ENCODE measurements at places on chromosomes 12 and 14. TPM values are rescaled to one million over a fixed set of nuclear protein-coding genes. Genes with fewer than 3 reads are reported as not detected.

DNA sequence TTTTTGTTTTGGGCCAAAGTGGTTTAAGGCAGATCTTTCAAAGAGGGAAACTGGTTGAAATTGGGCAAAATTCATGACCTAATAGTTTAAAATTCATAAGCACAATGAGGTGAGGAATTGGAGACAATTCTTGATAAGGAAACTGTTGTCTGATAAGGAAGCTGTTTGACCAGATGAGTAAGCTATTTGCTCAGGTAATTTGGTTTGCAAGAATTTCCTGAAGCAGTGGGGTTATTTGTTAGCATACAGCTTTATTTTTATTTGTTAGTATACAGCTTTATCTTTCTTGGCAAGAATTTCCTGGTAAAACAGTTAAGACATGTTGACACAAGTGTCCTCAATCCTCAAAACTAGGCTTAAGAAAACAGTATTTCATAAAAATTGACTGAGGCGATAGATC is 559.0 kb downstream of the GALC start:
- no peak for DNase-seq

DNA sequence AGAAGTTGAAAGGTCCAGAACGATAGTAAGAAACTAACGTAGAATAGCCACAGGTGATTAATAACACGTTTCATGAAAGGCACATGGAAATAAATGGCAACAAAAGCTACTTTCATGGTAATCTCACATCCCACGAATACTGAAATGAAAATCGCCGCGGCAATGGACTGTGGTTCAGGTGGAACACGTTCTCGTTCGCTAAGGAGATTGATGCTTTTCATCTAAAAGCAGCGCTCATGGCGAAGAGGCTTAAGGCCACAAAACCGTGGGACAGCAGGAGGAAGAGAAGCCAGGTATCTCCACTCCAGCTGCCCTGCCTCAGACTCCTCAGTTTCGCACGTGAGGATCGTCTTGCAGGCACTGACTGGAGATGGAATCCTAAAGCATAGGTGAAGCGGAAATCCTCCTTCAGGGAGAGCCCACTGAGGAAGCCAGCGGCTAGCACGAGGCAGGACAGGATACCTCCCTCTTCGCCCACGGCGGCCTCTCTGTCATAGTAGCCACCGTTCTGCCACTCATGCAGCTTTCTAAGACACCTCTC is 696 bp upstream of the GPHN start:
- DNase-seq, result no peak

DNA sequence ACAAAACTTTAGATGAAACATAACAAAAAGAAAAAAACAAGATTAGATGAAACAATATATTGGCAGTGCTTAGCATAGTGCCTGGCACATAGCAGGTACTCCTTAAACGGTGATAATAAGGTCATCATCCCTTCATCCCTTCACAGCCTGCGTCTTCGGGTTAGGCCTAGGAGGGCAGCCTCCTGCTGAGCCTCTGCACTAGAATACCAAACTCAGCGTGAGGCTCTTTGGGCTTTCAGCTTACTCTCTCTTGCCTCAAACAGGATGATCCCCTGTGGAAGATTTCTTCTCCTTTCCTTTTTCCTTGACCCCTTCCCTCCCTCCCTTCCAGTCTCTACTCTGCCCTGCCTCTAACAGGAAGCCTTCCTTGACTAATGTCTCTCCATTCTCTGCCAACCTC is 14.4 kb upstream of the FIGNL2 start:
- DNase-seq, result no peak

DNA sequence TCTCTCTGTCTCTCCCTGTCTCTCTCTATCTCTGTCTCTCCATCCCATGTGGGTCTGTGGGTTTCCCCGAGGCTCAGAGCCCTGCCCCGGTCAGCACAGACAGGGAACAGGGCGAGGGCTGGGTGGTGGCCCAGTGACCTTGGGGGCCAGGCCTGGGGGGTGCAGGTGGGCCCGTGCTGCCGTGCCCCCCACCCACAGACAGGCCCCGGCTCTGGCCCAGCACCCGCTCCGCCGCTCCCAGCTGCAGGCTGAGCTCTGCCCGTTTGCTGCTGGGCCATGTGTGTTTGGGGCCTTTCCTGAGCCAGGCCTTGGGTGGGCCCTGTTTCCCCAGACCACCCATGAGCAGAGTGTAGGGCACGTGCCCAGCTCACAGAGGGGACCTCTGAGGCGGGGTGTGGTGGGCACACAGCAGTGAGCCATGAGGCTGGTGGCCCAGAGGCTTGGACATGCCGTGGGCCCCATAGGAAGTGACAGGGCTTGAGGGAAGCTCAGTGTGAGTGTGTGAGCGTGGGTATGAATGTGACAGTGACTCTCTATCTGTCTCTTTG is 51.0 kb downstream of the TMEM121 start:
- DNase-seq, result no peak

- DNase-seq, result peak; percentile 16
These were observed 15.8 kb upstream of the STAB2 start for GRCh38 chr12:103571286-103571685.

DNA sequence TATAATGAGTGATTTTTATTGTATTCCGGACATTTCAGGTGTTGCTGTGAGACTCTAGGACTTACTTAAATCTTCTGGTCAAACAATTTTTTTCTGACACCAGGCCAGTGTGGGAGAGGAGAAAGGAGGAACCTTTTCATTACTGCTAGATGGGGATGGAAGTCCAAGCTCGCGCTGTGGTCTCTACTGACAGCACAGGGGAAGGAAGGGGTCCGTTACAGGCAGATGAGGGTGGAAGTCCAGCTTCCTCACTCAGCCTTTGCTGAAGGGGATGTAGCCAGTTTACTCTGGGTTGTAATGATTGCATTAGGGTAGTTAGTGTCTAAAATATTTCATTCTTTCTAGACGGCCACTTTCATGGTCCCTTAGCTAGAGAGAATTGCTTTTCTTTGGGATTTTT is 26.3 kb upstream of the ST8SIA1 start:
- DNase-seq, result no peak

Gene PTGER2
- not detected for total RNA-seq

GRCh38 chr14:91341334-91341733 is 76.3 kb downstream of the CCDC88C start:
- no peak for DNase-seq

- no peak for DNase-seq
These were observed 32.4 kb downstream of the CLMN start for GRCh38 chr14:95287176-95287754.

- no peak for DNase-seq
These were observed 176.7 kb downstream of the KLHL28 start for GRCh38 chr14:44785096-44785495.

DNA sequence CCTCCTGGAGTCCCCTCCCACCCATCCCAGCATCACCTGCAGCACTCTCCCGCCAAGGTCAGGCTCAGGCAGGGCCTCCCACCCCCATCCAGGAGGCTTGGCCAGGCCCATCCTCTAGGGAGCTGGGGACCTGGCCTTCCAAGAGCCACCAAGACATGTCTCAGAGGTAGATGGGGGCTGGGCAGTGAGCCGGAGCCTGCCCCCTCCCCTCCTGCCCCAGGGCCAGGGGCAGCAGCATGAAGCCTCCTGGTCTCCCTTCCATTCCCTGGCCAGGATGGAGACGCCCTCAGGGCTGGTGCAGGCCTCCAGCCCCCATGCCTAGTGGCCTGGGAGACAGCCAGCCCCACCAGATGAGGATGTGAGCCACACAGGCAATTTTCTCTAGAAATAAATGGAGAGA is 69.3 kb upstream of the C14orf180 start:
- DNase-seq, result no peak

- DNase-seq, result peak; percentile 39
These were observed 76.5 kb downstream of the VCPKMT start for GRCh38 chr14:50039734-50040400.

GRCh38 chr14:63650256-63650952 is 8.7 kb upstream of the WDR89 start:
- no peak for DNase-seq

DNA sequence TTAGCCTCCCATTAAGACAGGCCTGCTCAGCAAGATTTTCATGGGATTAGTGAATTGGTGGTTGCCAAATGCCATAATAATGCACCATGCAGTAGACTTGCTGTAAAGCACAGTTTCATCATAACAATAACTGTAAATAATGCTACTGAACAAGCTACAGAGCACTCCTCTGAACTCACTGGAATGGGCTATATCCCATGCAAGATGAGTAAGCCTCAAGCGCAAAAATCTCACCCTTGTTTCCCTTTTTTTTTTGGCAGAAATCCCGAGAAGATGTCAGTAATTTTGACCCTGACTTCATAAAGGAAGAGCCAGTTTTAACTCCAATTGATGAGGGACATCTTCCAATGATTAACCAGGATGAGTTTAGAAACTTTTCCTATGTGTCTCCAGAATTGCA is 145.9 kb upstream of the HIF1A start:
- no peak for DNase-seq

Gene ZFHX2
- total RNA-seq, result 0.49 TPM

Gene CIDEB
- 35.8 TPM for total RNA-seq

Gene INTS13
- total RNA-seq, result 43.7 TPM

Gene DNAJC22
- total RNA-seq, result 23.0 TPM

DNA sequence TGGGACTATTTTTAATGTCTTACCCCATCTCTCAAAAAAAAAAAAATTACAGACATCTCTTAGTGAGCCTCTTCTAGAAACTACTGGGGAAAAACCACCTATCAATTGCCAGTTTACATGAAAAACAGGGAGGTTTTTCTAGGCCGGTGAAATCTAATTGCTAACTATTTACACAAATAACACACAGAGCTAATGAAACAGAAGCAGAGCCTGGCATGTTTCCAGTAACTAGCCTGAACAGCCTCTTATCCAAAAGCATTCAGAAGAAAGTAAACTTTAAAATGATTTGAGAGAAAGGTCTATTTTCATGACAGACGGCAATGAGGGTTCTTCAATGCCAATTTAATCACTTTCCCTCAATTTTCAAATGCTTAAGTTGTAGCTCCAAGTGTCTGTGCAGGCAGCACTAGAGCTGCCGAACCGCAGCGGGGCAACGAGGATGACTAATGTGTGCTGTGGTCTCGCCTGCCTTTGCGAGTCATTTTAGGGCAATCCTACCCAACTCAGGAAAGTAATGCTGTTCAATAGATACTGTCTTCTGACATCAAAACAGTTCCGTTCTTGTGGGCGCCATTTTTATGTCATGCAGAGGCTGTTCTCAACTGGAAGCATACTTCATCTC is 84.6 kb downstream of the SETD3 start:
- DNase-seq, result no peak

GRCh38 chr12:3564861-3565260 is 73.9 kb downstream of the PRMT8 start:
- DNase-seq, result no peak

GRCh38 chr12:66698558-66698957 is 19.7 kb upstream of the GRIP1 start:
- DNase-seq, result no peak

DNA sequence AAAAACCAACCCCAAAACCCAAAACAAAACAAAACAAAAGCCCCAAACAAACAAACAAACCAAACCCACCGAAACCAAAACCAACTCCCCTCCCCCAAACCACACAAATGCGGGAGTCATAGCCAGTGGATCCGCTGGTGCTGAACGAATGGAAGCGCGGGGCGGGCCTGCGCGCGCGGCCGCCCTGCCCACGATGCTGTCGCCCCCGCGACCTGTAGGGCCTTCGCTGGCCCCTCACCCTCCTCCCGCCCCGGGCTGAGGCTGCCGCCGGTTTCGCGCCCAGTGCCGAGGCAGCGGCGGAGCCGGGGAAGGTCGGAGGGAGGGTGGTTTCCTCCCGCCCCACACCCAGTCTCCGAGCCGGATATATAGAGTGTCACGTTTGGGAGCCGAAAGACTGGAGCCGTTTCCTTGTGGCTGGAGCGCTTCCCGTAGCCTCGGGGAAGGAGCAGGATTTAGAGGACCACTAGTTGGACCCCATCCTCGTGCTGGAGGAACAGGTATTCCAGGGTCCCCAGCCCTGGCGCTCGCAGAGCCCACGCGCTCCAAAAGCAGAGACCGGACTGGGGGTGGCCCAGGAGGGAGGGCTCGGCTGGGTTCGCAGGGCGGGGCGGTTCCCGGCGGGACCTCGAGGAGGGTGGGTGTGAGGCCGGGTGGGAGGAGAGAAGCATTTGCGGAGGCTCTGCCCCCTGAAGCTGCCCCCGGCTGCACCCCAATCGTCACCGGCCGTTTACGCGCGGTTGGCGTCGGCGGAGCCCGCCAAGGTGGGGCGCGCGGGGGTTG is at the start of gene FAR2:
FAR2 (plus strand) TSS at position 368 of the 780 bp plus-strand sequence. CDS start 121,172 bp downstream, outside the sequence.
- DNase-seq, result no peak

Gene KERA
- total RNA-seq, result not detected

- DNase-seq, result no peak
These were observed 6.3 kb upstream of the HOXC4 start for GRCh38 chr12:54047160-54047963.

DNA sequence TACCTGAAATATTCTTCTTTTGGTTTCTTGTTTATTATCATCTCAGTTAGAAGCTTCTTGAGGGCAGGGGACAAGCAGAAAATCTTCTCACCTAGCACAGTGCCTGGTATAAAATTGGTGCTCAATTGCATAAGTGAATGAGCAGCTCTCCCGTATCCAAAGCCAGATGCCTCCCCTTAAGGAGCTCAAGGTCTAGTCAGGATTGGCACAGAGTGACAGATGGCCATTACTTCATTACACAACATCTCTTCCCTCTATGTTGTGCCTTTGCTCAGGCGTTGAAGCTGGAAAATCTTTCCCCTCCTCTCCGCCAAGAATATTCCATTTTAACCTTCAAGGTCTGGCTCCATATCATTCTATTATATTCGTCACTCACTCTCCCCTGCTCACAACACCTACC is 3.6 kb downstream of the SLC4A8 start:
- no peak for DNase-seq

Gene HOXC11
- total RNA-seq, result not detected

Gene GTF2H3
- 88.6 TPM for total RNA-seq

DNA sequence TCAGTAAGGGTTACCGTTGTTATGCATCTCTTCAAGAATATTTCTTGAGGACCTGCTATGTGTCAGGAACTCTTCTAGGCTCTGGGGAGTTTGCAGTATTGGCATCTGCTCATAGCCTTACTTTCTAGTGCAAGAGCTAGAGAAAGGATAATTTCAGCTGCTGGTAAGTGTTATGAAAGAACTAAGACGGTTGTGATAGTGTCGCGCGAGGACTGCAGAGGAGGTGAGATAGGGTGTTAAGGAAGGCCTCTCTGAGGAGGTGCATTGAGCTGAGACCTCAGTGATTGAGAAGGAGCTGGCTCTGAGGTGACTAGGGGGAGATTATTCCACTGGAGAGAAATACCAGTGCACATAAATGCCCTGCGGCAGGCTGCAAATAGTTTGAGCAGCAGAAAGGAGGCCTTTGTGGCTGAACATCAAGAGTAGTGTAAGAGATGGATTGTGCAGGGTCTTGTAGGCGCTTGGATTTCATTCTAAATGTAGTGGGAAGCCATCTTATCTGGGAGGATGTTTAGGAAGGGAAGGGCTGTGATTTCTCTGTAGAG is 824 bp downstream of the DDX55 start:
- no peak for DNase-seq

Gene RIN3
- total RNA-seq, result 2.3 TPM

Gene GALNT8
- total RNA-seq, result not detected

Gene RPL10L
- not detected for total RNA-seq

- no peak for DNase-seq
These were observed 9.8 kb upstream of the PCNX1 start for GRCh38 chr14:70897464-70897863.

Gene TCL1B
- not detected for total RNA-seq

Gene ETFBKMT
- total RNA-seq, result 1.1 TPM
